ENCODE measurements at places on chromosomes 1 and 21. TPM values are rescaled to one million over a fixed set of nuclear protein-coding genes. Genes with fewer than 3 reads are reported as not detected.

The PKLR gene
- total RNA-seq: 0.20 TPM

The NLRP3 gene
- 1.3 TPM for total RNA-seq

The RAP1GAP gene
- total RNA-seq: 5.0 TPM

The CHRM3 gene
- total RNA-seq: 6.5 TPM

The DMBX1 gene
- not detected for total RNA-seq

The SH3D21 gene
- 2.4 TPM for total RNA-seq

The TMEM52 gene
- not detected for total RNA-seq

The LEFTY2 gene
- not detected for total RNA-seq

The RNF223 gene
- total RNA-seq: not detected

The CCDC190 gene
- total RNA-seq: 1.3 TPM

The CD53 gene
- total RNA-seq: 12.0 TPM

The DOP1B gene
- total RNA-seq: 12.3 TPM
